Heart left ventricle (tissue), 16 donors: ENCODE measurements at places on chromosomes 5 and 9. TPM values are rescaled to one million over a fixed set of nuclear protein-coding genes. Genes with fewer than 3 reads are reported as not detected.
A peak's percentile ranks its signal among the peaks of the same experiment; 100 is the strongest.

DNA sequence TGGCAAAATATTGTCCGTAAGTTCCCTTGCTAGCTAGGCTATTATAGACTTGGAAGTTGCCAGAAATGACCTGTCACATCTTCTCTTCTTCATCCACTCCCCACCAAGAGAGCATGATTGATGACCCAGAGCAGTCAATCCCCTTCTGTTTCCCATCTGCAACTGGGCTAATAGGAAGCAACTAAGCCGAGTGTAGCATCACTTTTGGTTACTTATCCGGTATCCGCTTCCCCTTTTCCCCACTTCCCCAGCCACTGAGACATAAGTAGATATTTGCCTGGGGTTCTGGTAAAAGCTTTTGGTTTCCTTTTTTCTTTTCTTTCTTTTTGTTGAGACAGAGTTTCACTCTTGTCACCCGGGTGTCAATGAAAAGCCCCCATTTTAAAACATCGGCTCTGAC is 29.4 kb upstream of the LIFR start:
- no peak for DNase-seq

GRCh38 chr5:89087128-89087527 is 204.1 kb upstream of the MEF2C start:
- DNase-seq = no peak

- DNase-seq = no peak
Observed at GRCh38 chr9:133533857-133534256, 647 bp upstream of the ADAMTSL2 start.

DNA sequence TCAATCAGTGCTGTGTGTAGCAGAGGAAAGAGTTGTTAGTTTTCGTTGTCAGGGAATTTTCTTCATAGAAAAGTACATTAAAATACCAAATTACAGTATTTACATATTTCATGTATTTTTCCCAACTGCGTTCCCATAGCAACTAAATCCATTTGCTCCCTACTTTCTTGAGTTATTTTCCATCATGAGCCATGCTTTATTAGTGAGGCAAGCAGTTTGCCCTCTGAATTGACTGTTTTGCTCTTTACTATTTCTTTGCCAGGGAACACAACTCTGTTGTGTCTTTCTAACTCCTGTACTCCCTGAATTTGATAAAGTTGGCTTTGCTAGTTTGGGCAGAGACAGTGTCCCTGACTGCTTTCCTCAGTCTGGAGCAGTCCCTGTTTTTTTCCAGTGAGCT is 276.2 kb upstream of the SLC30A5 start:
- no peak for DNase-seq

- DNase-seq = peak; percentile 44
Observed at GRCh38 chr9:127876026-127876763, 1.3 kb downstream of the AK1 start.

GRCh38 chr5:157468293-157468965 is 8.4 kb downstream of the NIPAL4 start:
- no peak for DNase-seq

Gene IFNB1
- total RNA-seq = not detected

Gene TMEM171
- not detected for total RNA-seq

Gene SLC45A2
- not detected for total RNA-seq
